ENCODE measurements at places on chromosomes 7 and 10. TPM values are rescaled to one million over a fixed set of nuclear protein-coding genes. Genes with fewer than 3 reads are reported as not detected.

AVL9 gene
- total RNA-seq = 33.8 TPM

AKR1C8 gene
- not detected for total RNA-seq

TUBAL3 gene
- total RNA-seq = not detected

ADAP1 gene
- 4.3 TPM for total RNA-seq

COL13A1 gene
- 7.1 TPM for total RNA-seq

PIP gene
- not detected for total RNA-seq

BTBD16 gene
- total RNA-seq = not detected

ZNF3 gene
- 40.8 TPM for total RNA-seq

SLC39A12 gene
- total RNA-seq = not detected

CCL24 gene
- not detected for total RNA-seq

ITIH5 gene
- 2.2 TPM for total RNA-seq

TSPAN33 gene
- total RNA-seq = 46.8 TPM

HGF gene
- total RNA-seq = 1.1 TPM

FRA10AC1 gene
- total RNA-seq = 51.5 TPM

GFRA1 gene
- total RNA-seq = 2.5 TPM

TMEM176B gene
- 0.47 TPM for total RNA-seq

SEMA3E gene
- 5.4 TPM for total RNA-seq

SRRM3 gene
- total RNA-seq = 9.2 TPM

PNLIP gene
- total RNA-seq = not detected

COL1A2 gene
- 61.6 TPM for total RNA-seq

ZNF680 gene
- total RNA-seq = 62.5 TPM

ATG9B gene
- total RNA-seq = 1.2 TPM

HOGA1 gene
- not detected for total RNA-seq

HOXA2 gene
- not detected for total RNA-seq

ST8SIA6 gene
- total RNA-seq = 2.3 TPM

HABP2 gene
- total RNA-seq = not detected

TEX36 gene
- not detected for total RNA-seq

HEPACAM2 gene
- not detected for total RNA-seq

DHTKD1 gene
- 40.4 TPM for total RNA-seq

PRLHR gene
- total RNA-seq = not detected

CHN2 gene
- 7.5 TPM for total RNA-seq

LSM5 gene
- 56.6 TPM for total RNA-seq

PDZD7 gene
- 2.3 TPM for total RNA-seq

SPAM1 gene
- not detected for total RNA-seq

GBX1 gene
- total RNA-seq = 1.8 TPM

PNLIPRP3 gene
- not detected for total RNA-seq

STRIP2 gene
- 7.4 TPM for total RNA-seq

EMX2 gene
- not detected for total RNA-seq

NACAD gene
- 11.2 TPM for total RNA-seq

IKZF1 gene
- 1.8 TPM for total RNA-seq

CYP26C1 gene
- total RNA-seq = not detected

LAMB1 gene
- total RNA-seq = 57.6 TPM

ADRB1 gene
- 0.24 TPM for total RNA-seq

TWIST1 gene
- 0.24 TPM for total RNA-seq

ITPRIP gene
- 15.9 TPM for total RNA-seq

DKK1 gene
- total RNA-seq = not detected

GHITM gene
- 105 TPM for total RNA-seq

MUC3A gene
- 16.3 TPM for total RNA-seq

CYP2C8 gene
- total RNA-seq = 4.1 TPM

SUGCT gene
- total RNA-seq = 5.6 TPM
